ENCODE measurements at places on chromosomes 6 and 20. TPM values are rescaled to one million over a fixed set of nuclear protein-coding genes. Genes with fewer than 3 reads are reported as not detected.

Gene IL17F
- total RNA-seq: not detected

Gene CD93
- total RNA-seq: 0.32 TPM

Gene FAM217A
- total RNA-seq: not detected

Gene GSTA2
- total RNA-seq: not detected

Gene SAPCD1
- total RNA-seq: 0.61 TPM

Gene RBBP9
- total RNA-seq: 18.1 TPM

Gene TCP11
- total RNA-seq: 1.1 TPM

Gene SYNCRIP
- 65.9 TPM for total RNA-seq

Gene MDFI
- 0.49 TPM for total RNA-seq

Gene CD164
- 155 TPM for total RNA-seq

Gene NEDD9
- 81.8 TPM for total RNA-seq

Gene RSPO3
- total RNA-seq: 13.6 TPM

Gene ZNF311
- total RNA-seq: 1.6 TPM

Gene GHRH
- not detected for total RNA-seq

Gene C6orf163
- 1.3 TPM for total RNA-seq

Gene AK9
- 3.9 TPM for total RNA-seq

Gene TMEM200A
- 27.1 TPM for total RNA-seq

Gene DNAJC5
- total RNA-seq: 63.8 TPM

Gene BMP7
- 0.12 TPM for total RNA-seq
